Coronary artery (tissue), 2 donors: ENCODE measurements at places on chromosomes 7 and 10.

DNA sequence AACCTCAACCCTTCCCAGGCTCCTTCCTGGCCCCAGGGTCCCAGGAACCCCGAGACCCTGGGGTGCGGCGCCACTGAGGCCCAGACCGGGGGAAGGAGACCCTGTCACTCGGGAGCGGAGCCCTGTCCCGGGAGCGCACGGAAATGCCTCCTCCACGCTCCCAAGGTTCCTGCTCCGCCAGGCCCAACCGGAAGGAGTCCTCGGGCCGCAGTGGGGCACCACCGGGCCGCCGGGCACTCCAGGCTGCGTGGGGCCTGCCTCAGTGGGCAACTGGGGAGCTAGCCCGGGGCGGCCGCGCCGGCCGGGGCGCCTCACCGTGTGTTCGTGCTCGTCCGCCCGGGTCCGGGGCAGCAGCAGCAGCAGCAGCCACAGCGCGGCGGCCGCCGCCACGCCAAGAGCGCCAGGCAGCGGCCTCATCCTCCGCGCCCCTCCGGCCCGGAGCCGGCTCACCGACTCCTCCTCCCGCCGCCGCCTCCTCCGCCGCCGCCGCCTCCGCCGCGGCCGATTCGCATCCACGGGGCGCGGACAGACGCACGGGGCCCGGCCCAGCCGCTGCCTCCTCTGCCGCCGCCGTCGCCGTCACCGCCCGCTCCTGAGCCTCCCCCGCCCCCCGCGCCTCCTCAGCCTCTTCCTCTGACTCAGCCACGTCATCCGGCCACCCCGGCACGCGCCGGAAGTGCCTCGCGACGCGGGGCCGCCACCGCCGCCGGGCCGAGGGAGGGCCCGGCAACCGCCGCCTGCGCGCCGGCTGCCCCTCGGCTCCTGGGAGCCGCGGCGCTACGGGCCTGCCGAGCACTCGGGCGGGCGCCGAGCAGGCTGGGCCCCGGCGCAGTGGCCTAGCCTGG is at the start of gene TM9SF3:
TM9SF3 (minus strand) TSS at position 594 of the 845 bp plus-strand sequence; CDS start at position 417, 177 bp downstream.
- peak; percentile 93 for DNase-seq

DNA sequence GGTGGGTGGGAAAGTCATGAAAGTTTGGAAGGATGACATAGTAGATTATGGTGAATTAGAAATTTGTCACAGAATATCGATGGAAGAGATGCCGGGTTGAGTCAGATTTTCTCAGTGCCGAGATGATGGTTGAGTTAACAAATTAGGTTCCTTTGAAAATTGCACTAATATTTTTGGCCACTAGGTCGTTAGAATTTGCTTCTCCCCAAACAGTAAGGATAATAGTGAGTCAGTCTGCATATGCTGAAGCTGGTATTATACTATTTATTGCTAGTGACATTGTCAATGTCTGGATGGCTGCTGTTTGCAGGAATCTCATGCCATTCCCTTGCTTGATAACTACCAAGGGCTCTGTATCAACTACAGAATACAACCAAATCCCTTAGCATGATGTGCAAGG is 37.7 kb upstream of the MINDY3 start:
- DNase-seq: no peak

DNA sequence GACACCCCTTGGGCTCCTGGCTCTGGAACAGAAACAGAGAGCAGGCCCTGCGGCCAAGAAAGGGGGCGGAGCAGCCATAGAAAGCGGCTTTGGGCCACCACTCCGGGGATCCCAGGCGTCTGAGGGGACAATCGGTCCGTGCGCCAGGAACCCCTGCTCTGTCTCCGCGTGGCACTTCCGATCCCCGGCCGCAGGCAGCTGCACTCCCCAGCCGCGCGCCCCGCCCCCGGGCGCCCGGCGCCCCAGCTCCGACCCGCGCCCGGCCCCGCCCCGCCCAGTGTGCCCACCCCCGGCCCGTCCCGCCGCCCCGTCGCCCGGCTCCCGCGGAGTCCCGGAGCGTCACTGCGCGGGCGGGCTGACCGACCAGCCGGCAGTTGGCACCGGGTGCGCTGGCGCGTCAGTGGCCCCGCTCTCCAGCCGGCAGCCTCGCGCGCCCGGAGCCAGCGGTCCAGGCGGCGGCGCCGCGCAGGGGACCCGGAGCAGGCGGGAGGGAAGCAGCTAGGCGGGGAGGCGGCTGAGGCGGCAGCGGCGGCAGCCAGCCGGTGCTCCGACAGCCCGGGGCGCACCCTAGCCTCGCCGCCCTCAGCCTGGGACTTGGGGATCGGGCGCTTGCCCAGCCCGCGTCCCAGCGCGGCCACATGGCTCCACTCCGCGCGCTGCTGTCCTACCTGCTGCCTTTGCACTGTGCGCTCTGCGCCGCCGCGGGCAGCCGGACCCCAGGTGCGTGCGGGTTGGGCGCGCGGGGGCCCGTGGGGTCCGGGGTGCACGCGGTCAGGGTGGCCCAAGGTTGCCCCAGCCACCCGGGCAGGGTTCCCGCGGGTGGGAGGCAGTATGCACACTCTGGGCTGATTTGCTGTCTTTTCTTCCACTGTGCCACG is at the start of gene ADAMTS14:
ADAMTS14 (plus strand) TSS at position 342 of the 878 bp plus-strand sequence; CDS start at position 639, 297 bp downstream.
- no peak for DNase-seq

- DNase-seq: no peak
These were observed 18.2 kb downstream of the SEC31B start for GRCh38 chr10:100501423-100501822.

DNA sequence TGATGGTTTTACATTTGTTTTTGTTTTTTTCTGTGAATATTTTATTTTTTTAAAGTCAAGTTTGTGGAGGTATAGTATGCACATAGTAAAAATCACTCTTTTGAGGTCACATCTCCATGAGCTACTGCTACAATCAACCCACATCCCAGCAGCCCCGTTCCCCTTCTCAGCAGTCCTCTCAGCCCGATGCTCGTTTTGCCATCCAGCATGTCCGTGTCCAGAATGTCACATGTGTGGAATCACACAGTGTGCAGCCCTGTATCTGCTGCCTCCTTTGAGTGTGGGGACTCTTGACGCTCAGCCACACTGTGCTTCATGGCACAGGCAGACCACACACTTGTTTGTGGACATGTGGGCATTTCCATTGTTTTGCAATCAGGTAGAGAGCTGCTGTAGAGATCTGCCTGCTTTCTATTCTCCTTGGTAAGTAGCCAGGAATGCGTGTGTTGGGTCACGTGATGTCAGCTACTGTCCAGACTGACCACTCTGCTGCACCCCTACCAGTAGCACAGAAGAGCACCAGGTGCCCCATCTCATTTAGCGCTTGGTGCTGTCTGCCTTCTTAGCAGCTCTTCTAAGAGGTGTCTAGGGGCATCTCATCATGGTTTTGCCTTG is 71.6 kb upstream of the CAMK2B start:
- DNase-seq: peak; percentile 49

GRCh38 chr10:101011517-101012423 is 12.2 kb downstream of the LZTS2 start:
- no peak for DNase-seq

GRCh38 chr7:144035385-144035784 is 13.4 kb upstream of the OR2A5 start:
- no peak for DNase-seq
